AG04450 (cell line): ENCODE measurements at places on chromosomes 5 and 9.

DNA sequence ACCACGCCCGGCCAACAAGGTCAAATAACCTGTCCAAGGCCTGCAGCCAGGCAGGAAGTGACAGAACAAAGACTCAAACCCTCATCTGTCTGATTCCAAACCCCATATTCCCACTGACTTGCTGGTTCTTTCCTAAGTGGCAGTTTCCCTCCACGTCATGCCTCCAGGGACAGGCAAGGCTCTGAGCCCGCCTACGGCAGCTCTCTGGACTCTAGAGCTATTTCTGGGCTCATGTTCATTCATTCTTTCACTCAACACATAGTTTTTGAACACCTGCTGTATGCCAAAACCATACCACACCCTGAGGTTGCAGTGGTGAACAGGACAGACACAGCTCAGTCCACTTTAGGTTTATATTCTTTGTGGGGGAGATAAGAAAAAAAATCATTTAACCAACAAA lies 5.2 kb upstream of the FBP1 start:
- DNase-seq, result no peak

DNA sequence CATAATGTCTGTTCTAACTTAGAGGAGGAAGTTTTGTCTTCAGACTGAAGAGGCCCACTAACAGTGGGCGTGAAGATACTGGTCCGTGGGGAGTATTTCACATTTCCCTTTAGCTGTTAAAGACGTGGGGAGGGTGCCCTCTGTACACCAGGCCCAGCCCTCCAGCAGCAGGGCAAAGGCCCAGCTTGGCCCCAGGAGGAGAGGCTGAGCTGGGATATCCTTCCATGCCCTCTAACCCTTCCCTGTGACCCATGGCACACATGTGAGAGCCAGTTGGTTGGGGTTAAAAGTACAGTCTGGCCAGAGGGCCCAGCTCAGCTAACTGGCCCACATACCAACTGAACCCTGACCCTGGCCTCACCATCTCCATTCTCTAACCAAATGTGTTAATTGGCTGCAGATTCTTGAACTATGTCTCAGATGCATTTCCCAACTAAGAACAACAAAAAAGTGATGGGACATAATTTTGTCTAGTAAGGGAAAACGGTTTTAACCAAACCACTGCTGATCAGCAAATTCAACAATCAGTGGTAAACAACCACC lies 74.4 kb downstream of the LHFPL2 start:
- DNase-seq, result no peak

DNA sequence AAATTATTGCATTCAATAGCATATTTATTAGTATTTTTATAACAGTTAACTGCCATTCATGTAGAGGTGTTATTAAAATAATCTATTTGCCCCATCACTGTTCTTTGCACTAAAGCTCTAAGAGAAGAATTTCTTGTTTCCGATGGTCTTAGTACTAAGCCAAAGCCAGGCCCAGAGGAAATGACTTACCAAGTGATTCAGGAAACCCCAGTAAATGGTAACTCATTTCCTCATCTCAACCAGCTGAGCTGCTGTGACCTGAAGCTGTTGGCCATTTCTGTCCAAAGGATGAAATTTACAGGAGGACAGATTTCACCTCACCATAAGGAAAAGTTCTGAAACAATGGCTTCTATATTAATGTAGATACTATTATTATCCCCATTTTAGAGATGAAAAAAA lies 117.0 kb downstream of the PIK3R1 start:
- DNase-seq, result no peak

DNA sequence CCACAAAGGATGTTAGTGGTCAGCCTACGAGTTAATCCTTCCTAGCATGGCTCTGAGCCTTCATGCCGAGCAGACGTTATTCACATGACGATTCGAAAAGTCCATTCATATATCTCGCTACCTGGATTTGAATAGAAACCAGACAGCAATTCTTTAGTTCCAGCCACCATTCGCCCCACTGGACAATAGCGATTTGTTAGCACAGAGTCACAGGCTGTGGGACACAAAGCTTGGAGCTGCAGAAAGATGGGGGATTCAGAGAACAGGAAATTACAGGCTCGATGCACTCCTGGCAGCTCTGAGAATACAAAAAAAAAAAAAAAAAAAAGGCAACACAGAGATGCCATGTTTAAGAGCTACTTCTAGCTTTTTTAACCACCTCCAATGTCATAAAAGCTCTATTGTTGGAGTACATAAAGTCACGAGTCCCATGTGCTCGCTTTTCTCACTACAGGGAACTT lies 110.7 kb downstream of the NR6A1 start:
- no peak for DNase-seq

DNA sequence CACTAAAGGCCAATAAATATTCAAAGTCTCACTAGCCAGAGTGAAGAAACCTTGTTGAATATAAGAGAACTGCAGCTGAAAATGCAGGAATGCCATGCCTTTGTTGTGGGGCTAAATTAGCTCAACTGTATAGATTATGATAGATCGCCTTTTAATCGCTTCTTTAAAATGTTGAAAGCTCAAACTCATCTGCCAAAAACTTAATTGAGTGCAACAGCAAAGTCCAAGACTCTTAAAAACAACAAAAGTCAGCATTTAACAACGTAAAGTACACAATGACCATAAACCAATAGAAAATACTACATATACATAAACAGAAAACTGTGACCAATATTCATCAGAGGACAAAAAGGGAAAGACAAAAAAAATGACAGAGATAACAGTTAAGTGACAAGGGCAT lies 585.0 kb upstream of the CDH6 start:
- no peak for DNase-seq

DNA sequence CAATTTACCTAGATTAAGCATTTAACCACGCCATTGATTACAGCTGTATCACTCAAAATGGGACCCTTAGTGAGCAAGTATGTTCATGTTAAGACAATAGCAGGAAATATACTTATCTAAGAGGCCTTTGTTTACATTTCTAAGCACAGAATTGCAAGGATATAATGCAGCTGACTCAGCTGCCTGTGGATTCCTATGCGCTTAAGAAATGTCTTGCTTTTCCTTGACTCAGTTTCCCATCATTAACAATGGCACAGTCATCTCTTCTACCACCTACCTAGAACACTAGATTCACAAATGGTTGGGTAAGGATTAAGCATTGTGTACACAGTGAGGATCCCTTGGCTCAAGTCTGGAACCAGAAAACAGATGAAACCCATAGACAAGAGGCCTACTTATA lies 163.8 kb downstream of the TSSK1B start:
- DNase-seq, result no peak
